ENCODE measurements at places on chromosomes 4 and X.

GRCh38 chr4:126071346-126072333 is 756.9 kb downstream of the FAT4 start:
- DNase-seq = peak; percentile 57

- no peak for DNase-seq
These were observed 80.0 kb downstream of the GLRA3 start for GRCh38 chr4:174749091-174749490.

DNA sequence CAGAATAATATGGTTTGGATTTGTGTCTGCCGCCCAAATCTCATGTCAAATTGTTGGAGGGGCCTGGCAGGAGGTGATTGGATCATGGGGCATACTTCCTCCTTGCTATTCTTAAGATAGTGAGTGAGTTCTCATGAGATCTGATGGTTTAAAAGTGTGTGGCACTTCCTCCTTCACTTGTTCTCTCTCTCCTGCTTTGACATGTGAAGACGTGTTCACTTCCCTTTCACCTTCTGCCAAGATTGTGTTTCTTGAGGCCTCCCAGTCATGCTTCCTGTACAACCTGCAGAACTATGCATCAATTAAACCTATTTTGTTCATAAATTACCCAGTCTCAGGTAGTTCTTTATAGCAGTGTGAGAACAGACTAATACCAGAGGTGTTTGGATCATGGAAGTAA is 325.7 kb upstream of the GIMD1 start:
- DNase-seq = no peak

DNA sequence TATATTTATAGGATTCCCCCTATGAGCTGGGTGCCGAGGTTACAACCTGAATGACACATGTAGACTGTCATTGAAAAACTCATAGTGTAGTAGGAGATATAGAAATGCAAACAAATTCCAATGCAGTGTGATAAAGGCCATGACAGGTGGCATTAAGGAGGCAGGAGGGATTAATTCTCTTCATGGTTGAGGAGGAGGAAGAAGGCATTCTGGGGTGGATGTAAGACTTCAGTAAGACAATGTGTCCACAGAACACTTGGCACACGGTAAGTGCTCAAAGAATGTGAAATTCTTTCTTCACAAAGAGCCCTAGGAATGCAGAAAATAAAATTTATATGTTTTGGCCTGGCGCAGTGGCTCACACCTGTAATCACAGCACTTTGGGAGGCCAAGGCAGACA is 136.5 kb downstream of the RBM47 start:
- DNase-seq = no peak

Measured in fibroblast of skin of left biceps (primary cell).